ENCODE measurements at places on chromosomes 11 and 22.

GRCh38 chr11:92845805-92846204 is 123.6 kb upstream of the MTNR1B start:
- DNase-seq = no peak

DNA sequence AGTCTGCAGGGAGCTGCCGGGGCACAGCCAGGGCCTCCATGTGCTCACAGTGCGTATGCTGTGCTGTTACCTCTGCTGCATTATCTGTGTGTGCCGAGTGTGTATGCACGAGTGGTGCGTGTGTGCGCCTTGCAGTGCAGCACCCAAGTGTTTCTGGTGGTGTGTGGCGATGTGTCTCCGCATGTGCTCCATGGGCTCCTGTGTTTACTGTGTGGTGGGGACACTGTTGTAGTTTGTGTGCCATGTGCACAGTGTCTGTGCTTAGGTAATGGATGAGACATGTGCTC is 31.4 kb downstream of the KCNC1 start:
- no peak for DNase-seq

GRCh38 chr11:35006389-35007128 is 90.1 kb downstream of the PDHX start:
- DNase-seq = peak; percentile 44

DNA sequence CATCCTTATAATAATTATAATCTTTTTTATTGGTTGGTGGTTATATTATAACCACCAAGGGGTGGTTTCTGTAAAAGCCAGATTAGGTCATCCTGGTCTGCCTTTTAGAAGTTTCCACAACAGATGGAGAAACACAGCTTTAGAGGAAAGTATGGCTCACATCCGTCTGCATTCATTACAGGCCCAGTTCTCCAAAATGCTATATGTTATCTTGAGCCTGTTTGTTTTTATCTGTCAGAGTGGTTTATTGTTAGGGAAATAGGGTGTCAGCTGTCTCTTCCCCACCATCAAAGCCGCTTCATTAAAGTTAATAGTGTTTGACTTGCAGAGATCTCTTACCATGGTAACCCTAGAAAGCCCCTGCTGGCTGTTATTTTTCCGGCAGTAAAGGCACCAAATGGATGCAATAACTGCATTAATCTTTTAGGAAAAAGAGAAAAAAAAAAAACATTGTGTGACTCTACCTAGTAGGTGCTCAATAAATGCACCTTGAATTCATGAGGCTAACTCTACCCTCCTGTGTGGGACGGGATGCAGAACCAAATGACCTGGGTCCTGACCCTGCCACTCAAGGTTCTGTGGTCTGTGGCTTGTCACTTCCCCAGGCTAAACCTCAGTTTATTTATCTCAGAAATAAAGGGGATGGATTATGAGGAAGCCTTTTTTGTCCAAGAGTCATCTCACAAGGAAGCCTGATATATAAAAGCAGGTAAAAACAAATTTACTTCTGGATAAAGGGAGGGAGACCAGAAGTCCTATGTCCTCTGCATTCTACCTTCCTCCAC is 118.3 kb downstream of the WT1 start:
- no peak for DNase-seq

GRCh38 chr11:26842478-26843282 is 120.8 kb upstream of the SLC5A12 start:
- DNase-seq = no peak

DNA sequence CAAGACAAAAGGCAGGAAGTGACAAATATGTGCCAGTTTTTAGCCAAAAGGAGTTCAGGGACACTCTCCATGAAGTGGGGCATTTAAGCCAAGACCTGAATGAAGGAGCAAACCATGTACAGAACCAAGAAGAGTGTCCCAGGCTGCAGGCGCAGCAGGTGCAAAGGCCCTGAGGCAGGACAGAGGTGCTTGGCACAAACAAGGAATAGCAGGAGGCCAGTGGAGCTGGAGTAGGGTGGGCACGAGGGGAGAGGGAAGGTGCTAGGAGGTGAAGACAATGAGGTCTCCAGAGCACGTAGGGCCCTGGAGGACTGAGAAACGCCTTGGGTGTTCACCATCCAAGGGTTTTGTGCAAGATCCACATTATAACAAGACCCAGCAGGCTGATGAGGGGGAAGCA is 474.1 kb downstream of the MN1 start:
- DNase-seq = no peak

DNA sequence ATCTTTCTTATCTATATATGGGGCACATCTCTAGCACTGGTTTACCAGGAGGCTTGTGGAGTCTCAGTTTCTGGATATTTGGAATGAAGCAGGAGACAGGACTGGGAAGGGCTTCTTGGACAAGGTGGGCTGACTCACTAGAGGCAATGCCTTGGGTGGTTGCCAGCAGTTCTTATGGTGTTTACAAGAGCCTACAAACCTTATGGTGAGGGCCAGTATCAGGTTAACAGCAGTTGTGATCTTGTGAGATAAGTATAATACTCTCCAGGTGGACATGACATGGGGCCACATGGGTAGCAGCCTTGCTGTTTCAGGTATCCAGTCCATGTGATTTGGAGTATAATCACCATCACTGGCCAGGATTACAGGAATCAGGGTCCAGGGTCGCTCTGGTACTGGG is 10.2 kb downstream of the FUT4 start:
- DNase-seq = no peak

Measured in GM19239 (cell line).